ENCODE measurements at places on chromosomes 4 and X.

DNA sequence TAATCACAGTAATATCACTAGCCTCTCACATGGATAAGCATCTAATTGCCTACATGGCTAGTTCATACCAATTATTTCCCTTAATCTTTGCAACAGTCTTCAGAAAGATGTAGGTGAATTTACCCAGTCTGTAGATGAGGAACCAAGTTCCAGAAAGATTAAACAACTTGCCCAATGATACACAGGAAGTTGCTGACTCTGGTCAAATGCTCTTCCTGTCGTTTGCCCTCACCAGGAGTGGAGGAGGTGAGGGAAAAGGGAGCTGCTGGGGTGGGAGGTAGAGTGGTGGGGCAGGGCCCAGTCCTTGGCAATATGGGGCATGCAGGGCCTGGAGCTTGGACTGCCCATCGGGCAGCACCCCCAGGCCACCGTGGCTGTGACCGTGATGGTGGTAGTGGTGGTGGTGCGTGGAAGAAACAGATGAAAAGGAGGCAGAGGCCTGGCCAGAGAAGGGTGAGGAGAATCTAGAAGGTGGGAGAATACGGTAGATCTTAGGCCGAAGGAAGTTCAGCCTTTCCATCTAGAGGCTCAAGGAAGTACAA, 2.3 kb upstream of the KDM5C start:
- DNase-seq, result no peak

- DNase-seq, result no peak
These were observed 135.0 kb downstream of the AMMECR1 start for GRCh38 chrX:110182865-110183264.

- DNase-seq, result no peak
These were observed 212.7 kb upstream of the TAPT1 start for GRCh38 chr4:16438986-16439385.

GRCh38 chr4:92253986-92254671, 49.6 kb upstream of the GRID2 start:
- no peak for DNase-seq

GRCh38 chrX:109728173-109728535, 4.9 kb downstream of the ACSL4 start:
- DNase-seq, result no peak

DNA sequence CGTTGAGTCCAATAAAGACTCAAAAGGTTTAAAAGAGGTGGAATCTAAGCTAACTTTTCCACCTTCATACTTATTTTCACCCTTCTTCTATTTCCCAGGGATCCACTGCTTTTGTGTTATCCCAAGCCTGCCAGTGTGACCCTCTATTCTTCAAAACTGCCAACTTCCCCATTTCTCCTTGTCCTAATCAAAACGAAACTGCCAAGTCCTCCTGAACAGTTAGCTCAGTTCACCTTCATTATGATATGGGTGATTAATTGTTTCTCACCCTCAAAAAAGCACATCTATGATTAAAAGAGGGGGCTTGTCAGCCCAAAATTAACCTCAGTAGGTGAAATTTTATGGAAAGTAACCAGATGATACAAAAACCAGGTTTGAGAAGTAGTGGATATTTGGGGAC, 108.4 kb downstream of the GUCY2F start:
- DNase-seq, result no peak

DNA sequence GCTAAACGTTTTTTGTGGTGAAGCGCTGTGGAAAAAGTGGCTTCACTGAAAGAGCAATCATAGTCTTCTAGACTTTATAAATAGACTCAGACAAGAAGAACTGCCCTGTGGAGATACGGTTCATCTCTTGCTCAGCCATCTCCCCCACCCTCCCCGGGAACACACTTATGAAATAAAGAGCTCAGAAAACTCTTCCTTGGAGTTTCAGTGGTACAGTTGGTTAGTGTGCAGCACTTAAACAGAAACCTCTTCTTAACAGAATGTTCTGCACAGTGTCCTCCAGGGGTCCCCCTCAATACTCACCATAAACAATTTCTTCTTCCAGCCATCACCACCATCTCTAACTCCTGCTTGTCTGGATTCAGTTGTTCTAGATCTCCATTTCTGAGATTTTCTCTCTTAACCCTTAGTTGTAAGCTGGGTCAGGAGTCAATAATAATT, 313.0 kb downstream of the ARHGAP10 start:
- peak; percentile 51 for DNase-seq

DNA sequence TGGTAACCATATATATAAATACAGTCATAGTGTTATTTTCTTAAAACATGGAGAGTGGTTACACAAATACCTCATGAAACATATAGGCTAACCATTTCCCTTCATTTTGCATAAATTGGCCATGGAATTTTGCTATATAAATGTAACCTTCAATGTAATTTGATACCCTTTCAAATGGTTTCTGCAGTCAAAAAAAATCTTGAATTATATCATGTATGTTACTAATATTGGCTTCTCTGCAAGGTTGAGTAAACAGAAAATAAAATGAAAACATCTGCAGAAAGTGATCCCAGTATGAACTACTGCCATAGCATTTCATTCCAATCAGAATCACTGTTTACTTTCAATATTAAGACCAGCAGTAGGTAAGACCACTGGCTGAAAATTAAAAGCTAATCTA, 1165.9 kb upstream of the TENM3 start:
- no peak for DNase-seq

GRCh38 chr4:81919223-81919622, 447.5 kb upstream of the RASGEF1B start:
- DNase-seq, result peak; percentile 20

DNA sequence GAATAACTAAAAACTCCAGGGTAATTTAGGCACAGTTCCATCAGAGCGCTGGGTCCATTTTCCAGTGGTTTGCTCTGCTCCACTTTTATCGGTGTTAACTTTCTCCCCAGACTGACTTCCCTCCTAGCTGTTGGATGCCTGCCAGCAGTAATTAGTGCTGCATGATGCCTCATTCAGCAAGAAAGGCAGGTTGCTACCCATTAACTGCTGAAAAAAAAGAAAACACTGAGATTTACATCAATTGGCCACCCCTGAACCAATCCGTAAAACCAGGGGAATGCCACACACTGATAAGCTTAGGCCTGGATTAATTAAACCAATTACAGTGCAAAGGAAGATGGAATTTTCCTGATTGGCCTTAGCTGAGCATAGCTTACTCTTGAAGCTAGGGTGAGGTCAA, 182.4 kb upstream of the CXXC4 start:
- DNase-seq, result peak; percentile 16

GRCh38 chr4:78065508-78066192, 8.5 kb downstream of the FRAS1 start:
- no peak for DNase-seq

DNA sequence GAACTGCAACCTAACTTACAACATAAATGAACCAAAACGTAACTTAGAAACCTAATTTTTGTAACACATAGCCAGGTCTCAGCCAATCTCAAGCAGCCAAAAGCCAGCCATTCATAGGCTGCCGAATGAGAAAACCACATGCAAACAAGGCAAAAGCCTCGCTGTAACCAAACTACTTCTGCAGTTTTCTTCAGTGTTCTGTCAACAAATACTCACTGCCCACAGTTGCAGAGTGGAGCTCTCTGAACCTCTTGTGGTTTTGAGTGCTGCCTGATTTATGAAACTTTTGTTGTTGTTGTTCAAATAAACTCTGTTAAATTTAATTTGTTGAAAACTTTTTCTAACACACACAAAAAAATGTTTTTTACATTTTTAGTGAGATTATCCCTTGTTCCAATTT, 251.2 kb downstream of the PAPSS1 start:
- no peak for DNase-seq

- no peak for DNase-seq
These were observed 113.2 kb downstream of the ARSF start for GRCh38 chrX:3154386-3154975.

DNA sequence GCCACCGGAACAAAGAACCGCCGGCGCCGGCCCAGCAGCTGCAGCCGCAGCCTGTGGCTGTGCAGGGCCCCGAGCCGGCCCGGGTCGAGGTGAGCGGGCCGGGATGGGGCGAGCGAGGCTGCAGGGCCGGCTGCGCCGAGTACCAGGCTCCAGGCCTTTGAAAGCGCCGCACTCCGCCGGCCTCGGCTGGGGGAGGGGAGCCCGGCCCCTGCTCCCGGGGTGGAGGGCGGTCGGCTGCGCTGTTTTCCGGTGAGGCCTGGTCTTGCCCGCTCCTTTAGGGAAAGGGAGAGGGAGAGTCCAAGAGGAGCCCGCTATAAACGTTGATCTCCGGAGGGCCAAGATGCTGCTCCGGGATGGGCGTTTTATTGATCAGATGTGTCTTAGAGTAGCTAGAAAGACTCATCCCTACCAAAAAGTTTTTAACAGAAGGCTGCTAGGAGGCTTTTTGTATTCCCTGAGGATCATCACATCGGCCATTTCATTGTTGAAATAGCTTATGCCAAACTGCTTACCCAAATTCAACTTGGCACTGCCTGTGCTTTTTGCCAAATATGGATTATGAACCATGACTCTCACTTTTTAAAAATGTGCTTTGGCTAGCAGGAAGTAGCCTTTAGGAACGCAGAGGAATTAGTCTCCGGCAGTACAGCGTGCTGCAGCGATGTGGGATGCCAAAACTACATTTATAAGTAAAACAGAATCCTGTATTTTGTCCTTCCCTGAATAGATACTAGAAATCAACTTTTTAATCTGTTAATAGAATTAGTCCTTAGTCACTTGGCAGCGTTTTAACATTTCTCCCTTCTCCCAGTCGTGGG, 760 bp downstream of the TMEM165 start:
- peak; percentile 36 for DNase-seq

DNA sequence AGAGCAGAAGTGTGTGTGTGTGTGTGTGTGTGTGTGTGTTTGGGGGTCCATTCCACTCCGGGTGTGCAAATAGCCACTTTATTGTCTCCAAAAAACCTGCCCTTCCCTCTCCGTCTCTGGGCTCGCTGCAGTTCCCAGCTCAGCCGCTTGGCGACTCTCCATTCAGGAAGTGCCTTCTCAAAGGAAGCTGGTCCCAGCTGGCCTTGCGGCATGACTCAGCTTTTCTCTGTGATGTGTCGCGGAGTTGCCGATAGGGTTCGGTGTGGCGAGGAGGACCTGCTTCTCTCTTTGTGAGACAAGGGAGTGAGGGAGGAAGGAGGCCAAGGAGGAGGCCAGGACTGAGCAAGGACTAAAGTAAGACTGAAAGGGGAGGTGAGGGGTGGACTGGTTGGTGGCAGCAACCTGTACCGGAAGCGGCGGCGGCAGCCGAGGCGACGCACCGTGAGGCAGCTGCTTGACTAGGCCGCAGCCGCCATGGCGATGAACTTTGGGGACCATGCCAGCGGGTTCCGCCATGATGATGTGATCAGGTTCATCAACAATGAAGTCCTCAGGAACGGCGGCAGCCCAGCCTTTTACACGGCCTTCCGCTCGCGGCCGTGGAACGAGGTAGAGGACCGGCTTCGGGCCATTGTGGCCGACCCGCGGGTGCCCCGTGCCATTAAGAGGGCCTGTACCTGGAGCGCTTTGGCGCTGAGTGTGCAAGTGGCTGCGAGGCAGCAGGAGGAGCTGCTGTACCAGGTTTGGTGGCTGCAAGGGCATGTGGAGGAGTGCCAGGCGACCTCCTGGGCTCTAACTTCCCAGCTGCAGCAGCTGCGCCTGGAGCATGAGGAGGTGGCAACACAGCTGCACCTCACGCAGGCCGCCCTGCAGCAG, at the start of gene TEX13C:
Gene TEX13C, plus strand, starts transcription at position 226 of the 876 bp plus-strand sequence. Its CDS starts 249 bp downstream, at position 475.
- no peak for DNase-seq

GRCh38 chrX:115571712-115572111, 10.7 kb downstream of the PLS3 start:
- DNase-seq, result no peak

DNA sequence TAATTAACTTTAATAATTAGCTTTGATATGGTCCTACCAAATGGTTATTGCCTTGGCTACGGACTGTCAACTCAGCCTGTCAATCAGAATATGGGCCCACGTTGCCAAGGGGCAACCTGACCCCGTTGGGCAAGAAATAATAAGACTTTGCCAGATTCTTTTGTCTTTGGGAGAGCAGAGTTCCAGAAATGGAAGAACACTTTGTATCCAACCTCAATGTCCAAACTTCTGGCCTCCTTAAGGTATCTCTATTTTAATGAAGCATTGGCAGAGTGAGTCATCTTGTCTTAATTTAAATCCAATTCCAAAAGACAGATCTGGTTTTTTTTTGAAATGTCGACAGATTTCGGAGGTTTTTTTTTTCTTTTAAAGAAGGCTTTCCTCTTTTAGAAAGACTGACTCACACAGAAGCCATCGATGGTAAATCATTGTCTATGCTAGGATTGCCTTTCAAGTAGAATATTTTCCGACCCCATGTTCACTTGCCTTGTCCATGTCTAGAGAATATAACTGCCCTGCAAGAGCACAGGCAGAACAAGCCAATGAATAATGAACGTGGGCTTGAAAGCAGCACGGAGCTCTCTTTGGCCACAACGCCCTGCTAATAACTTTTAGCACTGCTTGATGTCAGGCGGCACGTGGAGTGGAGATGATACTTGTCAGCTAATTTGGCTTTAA, 190.3 kb upstream of the GATB start:
- no peak for DNase-seq

- DNase-seq, result no peak
These were observed 184.4 kb upstream of the CASK start for GRCh38 chrX:42107495-42108488.

- DNase-seq, result no peak
These were observed 69.3 kb downstream of the BMP2K start for GRCh38 chr4:78845472-78845871.

- DNase-seq, result no peak
These were observed 89.0 kb upstream of the C4orf50 start for GRCh38 chr4:6107114-6107791.

DNA sequence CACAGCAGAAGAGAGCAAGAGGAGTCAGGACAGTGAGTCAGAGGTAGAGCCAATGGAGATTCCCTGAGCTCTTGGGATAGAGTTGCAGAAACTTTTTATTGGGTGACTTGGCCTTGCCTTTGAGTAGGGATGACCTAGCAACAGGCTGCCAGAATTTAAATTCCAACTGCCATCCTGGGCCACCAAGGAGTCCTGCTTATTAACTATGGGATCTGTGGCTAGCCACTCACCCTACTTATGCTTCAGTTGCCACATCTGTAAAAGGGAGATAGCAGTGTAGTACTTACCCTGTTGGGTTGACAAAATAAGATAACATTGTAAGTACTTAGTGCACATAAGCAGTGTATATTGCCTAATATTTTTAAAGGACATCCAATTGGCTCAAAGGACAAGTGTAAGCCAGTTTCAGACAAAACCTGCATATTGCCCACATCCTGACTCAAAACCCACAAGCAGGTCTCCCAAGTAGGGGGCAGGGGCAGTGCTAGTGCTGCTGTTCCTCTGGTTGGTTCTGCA, 43.5 kb upstream of the TMEM164 start:
- no peak for DNase-seq

GRCh38 chr4:17068392-17068791, 169.9 kb upstream of the LDB2 start:
- DNase-seq, result no peak

DNA sequence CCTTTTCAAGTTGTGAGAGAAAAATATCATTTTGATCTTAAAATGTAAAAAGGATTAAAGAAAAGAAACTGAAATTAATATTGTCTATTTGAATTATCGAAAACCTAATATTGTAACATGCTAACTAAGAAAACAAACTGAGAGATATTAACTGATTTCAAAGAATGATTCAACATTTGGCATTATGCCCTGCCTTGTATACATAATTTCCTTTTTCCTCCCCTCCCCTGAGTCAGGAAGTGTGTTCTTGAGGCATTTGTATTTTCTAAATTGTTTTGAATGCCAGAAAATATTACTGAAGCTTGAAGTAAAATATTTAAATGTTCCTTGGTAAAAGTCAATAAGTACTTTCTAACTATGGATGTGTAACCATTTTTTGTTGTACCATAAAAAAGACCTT, 49.4 kb downstream of the RPS6KA3 start:
- DNase-seq, result peak; percentile 25
